MM.1S (cell line): ENCODE measurements at places on chromosomes 3 and 15.
A peak's percentile ranks its signal among the peaks of the same experiment; 100 is the strongest.

GRCh38 chr3:69406163-69406562 is 20.3 kb upstream of the FRMD4B start:
- DNase-seq: no peak

GRCh38 chr15:83929619-83930018 is 275.7 kb downstream of the ADAMTSL3 start:
- DNase-seq: no peak

DNA sequence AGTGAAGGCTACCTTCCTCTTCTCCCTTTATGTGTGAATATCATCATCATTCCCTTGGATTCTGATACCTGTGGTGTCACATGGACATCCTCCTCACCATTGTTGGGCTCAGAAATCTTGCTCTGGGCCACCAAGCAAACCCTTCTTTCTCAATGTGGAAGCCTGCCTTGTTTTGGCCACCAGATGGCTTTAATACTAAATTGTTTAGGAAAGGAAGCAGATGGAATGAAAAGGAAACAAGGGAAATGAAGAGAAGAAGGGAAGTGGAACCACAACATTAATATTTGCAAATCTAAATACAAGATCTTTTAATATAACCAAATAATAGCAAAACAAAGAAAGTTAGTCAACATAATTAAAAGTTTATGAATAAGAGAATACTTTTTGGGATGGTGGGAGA is 14.0 kb downstream of the FAM227B start:
- no peak for DNase-seq

DNA sequence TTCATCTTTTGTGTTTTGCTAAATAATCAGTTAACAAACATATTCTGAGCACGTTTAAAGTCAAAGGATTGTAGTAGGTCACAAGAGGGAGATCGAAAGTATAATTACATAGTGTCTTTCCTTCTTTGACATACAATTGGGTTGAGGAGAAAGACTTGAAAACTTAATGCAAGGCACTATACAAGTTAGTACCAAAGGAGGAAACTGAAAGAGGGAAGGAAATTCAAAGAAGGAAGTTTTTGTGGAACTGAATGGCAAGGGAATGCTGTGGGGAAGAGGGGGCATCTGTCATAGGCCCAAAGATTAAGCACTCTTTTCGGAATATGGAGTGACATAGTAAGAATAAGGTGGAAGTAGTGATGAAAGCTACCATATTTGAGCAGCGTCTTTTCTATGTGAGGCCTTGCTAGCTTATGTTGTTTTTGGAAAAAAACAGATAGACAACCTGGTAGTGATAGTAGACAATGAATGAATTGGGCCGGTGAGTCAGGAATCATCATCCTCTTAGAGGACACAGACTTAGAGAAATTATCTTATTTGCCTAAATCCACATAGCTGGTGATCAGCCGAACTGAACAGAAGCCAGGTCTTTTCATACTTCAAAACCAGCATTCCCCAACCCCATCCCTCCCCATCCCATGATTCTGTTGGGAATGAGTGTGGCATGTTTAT is 10.2 kb downstream of the MBNL1 start:
- DNase-seq: peak; percentile 30

- no peak for DNase-seq
Measured at GRCh38 chr3:53571264-53571663, 76.9 kb downstream of the CACNA1D start.

GRCh38 chr3:186307594-186308221 is 54.3 kb downstream of the DGKG start:
- peak; percentile 59 for DNase-seq

- no peak for DNase-seq
Measured at GRCh38 chr15:76181705-76182107, 121.9 kb downstream of the TMEM266 start.

GRCh38 chr15:43118829-43119228 is 13.0 kb upstream of the UBR1 start:
- DNase-seq: peak; percentile 24

DNA sequence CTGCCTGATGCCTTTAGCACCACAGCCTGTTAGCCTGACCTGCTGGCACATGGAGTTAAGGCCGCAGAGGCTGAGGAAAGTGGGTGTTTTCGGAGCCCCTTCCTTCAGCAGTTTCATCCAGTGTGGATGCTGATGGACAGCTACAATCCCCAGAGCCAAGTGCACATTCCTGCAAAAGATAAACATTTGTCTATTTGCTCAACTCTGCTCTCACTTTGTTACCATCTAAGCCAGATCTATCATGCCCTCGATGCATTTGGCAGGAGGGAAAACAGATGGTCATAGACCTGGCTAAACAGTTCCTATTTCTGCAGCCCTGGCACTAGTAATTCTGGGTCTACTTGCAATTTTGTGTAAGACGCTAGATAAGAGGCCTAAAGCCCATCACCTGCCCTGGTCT is 312.9 kb upstream of the RASGRP1 start:
- DNase-seq: no peak

- no peak for DNase-seq
Measured at GRCh38 chr3:118782755-118783202, 251.9 kb downstream of the IGSF11 start.

DNA sequence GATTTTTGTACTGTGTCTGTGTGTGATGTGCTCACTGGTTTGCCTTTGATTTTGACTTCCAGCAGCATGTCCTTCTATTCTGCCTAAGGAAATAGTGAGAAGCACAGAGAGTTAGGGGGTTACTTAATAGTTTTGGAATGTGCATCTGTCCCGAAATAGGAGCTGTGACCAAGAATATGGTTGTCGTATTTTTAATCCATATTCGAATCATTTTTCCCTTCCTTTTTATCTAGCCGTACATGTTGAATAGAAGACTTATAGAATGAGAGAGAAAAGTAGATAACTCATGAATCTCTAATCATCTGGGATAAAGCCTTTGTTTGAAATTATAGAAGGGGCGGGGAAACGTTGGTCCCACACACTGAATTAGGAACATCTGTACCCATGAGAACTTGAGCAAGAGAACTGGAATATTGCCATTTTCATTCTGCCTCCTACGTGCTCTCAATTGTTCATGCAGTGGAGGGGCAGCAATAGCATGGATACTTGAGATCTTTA is 23.6 kb downstream of the CRTC3 start:
- DNase-seq: no peak

DNA sequence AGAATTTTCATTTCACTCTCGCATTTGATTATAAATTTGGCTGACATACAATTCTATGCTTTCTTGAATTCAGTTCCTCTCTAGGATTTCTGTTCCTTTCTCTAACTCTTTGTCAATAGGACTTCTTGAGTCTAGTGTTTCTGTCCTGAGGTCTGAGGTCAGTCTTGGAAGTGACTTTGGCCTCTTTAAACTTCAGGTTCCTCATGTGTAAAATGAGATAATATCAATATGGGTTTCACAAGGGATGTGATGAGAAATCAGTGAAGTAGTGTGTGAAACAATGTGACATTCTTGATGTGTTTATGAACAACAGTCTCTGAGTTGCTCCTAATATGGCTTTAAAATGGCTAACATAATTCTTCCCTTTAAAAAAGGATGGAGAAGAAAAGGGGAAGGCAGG is 92.2 kb downstream of the SV2B start:
- DNase-seq: no peak

DNA sequence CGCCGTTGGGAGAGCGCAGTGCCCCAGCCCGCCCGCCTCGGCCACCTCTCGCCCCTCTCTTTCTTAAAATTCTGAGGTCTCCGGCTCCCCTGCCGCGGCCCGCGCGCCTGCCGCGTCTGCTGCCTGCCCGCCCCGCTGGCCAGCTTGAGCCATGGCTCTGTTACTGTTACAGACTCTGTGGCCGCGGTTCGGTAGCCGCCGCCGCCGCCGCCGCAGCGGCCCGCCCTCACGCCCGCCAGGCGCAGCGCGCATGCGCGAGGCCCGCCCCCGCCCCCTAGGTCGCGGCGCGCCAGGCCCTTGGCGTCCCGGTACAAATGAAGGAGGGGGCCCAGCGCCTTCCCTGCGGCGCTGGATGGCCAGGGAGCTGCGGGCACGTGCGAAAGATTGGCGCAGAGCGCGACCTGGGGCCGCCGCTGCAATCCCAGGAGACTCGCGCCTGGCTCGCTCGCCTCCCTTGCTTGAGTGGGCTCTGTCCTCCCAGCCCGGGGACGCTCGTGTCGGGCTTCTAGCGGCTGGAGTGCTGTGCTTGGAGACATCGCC is at the start of gene ONECUT1:
TSS of gene ONECUT1 (minus strand) at position 168 of the 540 bp plus-strand sequence. CDS start 452 bp downstream, outside the sequence.
- peak; percentile 71 for DNase-seq

GRCh38 chr3:173841334-173841733 is 443.8 kb downstream of the NLGN1 start:
- no peak for DNase-seq

GRCh38 chr3:5194341-5194740 is 6.8 kb downstream of the EDEM1 start:
- peak; percentile 24 for DNase-seq

DNA sequence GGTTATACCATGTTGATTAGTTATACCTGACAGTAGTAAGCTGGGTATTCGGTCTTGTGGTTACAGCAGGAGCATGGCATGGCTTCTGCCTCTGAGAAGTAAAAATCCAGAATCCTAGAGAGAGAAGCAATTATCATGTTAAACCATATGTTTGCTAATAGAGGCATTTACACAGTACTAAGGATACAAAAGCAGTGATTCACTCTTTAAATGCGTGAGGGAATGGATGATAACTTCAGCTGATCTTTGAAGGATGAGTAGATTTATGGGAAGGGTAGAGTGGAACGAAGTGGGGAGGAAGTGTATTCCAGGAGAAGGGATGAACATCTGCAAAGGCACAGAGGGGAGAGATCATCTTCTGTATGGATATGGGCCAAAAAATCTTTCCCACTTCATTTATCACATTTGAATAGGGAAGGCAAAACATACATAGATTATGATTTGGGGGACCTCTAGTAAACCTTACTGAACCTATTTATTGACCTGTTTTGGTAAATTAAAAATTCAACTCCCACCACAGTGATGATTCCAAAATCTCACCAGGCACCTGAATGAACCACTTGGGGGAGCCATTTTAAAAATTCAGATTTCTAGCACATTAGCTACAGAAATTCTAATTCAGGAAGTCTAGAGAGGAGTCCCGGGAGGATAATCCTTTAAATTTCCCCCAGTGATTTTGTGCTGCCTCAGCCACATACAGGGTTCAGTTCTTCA is 35.1 kb downstream of the IGSF10 start:
- no peak for DNase-seq
